ENCODE measurements at places on chromosomes 2 and 18.

DNA sequence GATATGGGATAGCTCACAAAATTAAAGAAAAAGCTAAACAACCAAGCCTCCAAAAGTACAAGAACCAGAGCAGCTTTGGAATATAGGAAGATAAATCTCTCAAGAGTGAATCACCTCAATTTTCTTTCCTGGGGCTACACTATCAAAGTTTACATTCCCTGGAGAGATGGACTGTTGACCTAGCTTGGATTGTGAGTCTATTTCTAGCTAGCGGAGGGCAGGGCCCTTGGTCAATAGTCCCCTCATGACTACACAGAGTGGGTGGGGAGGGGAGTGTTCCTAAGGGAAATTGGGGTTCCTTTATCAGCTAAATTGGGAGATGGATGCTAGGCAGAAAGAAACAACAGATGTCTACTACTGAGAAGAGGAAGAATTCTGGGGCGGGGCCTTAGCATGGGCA lies 29.9 kb upstream of the EIF2AK3 start:
- DNase-seq, result no peak

DNA sequence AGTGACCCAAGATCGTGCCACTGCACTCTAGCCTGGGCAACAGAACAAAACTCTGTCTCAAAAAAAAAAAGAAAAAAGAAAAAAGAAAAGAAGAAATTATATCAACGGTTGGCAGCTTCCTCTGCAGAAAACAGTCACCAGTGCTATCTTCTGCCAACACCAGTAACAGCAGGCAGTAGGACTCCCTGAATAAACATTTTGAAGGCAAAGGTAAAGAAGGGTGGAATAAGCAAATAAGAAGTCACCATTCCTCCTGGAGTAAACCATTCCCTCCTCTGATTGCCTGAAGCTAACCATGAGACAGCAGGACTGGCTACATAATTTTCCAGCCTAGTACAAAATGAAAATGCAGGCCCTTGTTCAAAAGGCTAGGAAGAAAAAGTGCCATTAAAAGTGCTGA lies 9.0 kb upstream of the RNF103 start:
- DNase-seq, result no peak

GRCh38 chr2:225737556-225737955 lies 338.0 kb downstream of the NYAP2 start:
- no peak for DNase-seq

GRCh38 chr2:240230291-240230931 lies 90.0 kb upstream of the OTOS start:
- DNase-seq, result no peak

GRCh38 chr18:80228051-80228848 lies 19.1 kb downstream of the PARD6G start:
- DNase-seq, result no peak

DNA sequence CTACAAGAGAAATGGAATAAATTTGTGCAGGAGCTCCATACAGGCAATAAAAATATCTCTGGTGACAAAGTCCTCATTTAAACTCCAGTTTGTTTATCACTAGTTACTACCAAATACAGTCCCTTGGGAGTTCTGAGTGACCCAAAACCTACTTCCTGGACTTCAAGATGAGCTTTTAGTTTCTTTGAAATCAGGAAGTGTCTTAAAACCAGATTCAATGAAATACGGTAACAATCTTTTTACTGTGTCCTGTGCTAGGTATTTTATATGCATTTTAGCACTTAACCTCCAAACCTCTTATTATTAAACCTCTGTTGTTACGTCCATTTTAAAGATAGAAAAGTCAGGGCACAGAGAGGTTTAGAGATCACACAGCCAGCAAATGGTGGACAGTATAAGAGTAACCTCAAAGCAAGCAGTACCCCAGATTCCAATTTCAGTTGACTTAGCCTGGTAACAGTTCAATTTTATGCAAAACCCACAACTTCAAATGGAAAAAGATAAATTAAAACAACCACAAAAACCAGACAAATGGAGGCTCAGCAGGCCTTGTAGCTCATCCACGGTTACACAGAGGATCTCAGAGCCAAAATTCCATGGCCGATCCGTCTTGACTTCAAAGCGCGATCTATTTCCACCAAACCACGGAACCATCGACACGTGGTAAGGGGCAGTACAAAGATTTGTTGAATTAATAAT lies 1.3 kb upstream of the KCMF1 start:
- DNase-seq, result no peak

GRCh38 chr18:32208023-32208422 lies 18.2 kb downstream of the MEP1B start:
- DNase-seq, result no peak

DNA sequence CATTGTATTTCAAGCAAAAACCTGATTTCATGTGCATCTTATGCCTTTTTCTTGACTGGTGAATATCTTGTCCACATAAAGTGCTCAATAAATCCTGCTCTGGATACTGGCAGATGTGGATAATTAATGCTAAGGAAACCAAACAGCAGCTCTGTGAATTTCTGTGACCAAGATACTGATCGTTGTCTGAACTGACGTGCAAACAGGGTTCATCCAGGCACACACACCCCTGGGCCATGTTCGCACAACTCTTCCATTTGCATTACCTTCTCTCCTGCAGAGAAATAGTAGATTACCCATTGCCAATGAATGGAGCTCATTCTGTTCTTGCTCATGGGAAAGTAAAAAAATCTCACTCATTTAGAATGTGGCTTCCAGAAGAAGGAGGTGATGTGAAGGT lies 316.2 kb upstream of the TRIB2 start:
- no peak for DNase-seq

DNA sequence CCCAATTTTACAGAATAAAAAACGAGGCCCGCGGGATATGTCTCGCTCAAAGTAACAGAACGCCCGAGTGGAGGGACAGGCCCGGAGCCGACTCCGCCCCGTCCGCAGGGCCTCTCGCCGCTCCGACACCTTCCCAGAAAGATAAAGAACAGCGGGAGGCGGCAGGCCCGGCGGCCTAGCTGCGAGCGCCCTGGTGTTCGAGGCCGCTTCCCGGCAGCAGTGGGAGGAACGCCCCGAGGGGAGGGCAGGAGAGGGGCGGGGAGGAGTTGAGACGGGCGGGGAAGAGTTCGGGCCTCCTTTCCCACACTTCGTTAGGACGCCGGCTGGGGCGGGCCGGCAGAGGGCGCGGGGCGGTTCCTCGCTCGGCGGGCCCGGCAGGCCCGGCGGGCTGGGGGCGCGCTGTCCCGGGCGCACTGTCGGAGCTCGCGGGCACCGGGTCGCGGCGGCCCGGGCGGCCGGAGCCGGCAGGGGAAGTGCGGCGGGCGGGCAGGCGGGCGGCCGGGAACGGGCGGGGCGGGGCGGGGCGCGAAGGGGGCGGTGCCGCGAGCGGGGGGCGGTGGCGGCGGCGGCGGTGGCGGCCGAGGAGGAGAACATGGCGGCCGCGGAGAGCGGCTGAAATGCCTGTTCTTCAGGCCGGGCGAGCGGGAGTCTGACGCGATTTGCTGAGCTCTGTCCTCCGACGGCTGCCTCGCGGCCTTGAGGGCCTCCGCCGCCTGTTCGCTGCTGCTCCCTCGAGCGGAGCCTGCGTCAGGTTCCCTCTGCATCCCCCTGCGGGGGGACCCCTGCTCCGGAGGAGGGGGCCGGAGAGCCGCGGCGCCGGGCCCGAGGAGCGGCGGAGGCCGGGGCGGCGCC lies at the start of gene NCOA1:
NCOA1 (plus strand) TSS at position 565 of the 852 bp plus-strand sequence. CDS start 167,424 bp downstream, outside the sequence.
- peak; percentile 84 for DNase-seq

DNA sequence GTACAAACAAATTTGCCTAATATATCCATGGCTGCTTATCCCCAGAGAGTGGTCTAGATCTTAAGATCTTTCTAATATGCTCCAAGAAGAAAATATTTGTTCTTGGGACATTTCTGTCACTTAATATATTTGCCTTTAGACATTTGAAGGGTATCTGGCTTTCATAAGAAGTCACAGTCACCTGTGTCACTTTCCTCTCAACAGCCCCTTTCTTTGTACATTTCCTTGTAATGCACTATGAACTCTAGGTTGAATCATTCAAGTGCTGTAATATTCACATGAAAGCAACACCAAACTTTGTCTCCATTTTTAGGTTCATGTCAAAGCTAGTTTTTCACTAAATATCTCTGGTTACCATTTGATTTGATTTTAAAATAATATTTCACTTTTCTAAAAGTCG lies 41.4 kb upstream of the NABP1 start:
- no peak for DNase-seq

- no peak for DNase-seq
These were observed 7.3 kb upstream of the PRLH start for GRCh38 chr2:237558961-237559641.

GRCh38 chr2:46097714-46098480 lies 199.3 kb upstream of the EPAS1 start:
- no peak for DNase-seq

DNA sequence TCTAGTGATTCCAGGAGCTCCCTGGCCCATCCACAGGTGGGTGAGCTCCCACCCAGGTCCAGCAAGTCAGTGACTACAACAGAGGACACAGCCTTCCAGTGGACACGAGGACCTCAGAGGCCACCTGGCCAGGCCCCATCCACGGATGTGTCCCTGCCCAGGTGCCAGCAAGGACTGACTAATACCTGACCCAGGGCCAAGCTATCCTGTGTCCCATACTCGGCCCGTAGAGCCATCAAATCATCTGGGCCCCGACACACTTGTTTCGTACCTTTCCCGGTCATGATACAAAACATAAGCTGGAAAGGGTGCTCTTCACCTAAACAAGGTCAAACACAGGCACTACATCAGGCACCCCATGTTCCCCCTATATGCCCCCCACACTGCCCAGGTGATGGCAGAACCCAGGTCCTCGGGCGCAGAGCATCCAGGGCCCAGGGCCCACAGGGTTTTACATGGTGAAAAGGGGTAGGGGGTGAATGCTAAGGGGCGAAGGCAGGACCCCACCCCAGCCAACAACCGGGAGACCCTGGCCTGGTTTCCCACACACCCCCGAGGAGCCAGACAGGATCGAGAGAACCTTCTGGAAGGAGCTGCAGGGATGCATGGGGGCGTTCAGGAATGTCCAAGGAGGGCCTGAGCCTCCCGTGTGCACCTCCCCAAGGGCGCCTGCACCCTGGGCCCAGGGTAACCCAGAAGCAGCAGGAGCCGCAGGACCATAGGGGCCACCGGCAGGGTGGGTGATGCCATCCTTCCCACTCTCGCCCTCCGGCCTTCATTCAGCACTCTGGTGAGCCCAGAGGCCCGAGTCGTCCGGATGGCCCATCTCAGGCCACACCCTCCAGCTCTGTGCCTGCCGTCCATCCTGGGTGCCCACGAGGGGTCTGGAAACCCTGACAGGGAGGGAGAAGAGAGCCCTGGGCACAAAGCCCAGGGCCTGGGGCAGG lies 94.3 kb downstream of the HDAC4 start:
- DNase-seq, result no peak

DNA sequence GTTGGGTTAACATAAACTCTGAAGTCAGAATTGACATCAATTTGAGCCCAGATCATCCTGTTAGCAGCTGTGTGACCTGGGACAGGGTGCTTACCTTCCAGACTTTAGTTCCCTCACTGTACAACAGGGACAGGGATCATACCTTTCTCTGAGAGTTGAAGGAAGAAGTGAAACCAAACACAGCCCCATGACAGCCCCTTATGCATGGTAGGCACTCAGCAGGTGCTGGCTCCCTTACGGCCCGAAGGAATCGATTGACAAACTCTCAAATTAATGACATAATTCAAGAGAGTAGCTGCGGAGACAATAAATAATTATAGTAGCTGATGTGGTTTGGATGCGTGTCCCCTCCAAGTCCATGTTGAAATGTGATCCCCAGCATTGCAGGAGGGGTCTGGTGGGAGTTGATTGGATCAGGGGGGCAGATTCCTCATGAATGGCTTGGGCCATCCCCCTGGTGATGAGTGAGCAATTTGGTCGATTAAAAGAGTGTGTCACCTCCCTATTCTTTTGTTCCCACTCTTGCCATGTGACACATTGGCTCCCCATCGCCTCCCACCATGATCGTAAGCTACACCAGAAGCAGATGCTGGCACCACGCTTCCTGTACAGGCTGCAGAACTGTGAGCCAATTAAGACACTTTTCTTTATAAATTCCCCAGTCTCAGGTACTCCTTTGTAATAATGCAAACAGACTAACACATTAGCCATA lies 72.4 kb downstream of the ODC1 start:
- no peak for DNase-seq

DNA sequence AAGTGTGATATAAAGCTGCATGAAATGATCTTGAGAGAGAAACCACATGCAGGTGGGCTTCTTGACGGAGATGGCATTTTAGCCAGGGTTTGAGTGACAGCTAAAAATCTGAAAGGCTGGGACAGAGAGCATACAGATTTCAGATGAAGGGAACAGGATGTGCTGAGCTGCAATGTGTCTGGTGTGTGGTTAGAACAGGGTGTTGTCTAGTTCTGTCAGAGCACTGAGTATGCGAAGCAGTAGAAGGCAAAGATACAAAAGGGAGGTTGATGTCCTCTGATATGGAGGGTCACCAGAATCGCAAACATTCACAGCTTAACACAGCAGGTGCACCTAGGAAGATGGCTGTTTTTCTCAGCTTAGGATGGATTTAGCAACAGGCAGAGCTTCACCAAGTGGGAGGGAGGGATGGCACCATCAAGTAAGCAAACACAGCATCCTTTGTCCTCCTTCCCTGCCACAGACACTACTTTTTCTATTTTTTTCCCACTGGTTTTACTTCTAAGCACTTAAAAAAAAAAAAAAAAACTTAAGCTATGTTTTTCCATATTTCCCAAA lies 182.5 kb downstream of the TMX3 start:
- DNase-seq, result no peak

DNA sequence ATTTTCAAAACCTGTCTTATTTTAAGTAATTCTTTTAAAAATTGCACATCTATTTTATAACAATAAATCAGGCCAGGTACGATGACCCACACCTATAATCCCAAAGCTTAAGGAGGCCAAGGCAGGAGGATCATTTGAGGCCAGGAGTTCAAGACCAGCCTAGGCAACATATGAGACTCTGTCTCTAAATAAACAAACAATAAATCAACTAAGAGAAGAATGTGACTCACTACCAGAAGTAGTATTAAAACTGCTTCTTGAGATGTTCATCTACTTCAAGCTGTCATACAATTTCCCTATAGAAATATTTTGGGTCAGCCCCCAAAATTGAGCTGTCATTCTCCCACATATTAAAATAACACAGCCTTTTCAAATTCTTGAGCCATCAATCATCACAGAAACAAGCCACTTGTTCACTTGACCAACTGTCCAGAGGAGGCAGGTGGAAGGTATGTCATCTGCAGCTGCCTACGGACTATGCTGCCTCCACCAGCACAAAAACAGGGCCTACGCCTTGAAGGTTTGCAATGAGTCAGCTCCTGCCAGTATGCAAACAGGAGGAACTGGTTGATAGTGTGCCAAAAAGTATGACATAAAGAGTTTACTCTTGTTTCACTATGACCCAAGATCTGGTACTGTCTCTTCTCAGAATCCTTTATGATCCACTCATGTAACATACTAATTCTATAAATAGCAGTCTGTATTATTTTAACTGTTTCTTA lies 33.6 kb downstream of the KIDINS220 start:
- no peak for DNase-seq

DNA sequence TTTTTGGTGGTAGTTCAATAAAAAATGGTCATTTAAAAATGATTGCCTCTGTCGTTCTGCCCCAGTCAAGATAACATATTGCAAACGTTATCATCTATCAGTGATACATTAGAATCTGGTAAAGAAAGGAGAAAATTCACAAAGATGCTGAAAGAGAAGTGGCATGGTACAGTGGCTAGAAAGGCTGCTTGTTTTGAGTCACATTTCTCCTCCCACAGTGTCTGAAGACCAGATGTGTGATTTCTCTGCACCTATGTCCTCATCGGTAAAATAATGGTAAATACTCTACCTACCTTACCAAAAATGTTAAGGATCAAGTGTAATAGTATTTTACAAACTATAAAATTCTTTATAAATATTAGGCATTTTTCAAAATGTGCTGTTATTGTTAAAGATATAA lies 76.1 kb upstream of the NOSTRIN start:
- no peak for DNase-seq

- DNase-seq, result no peak
These were observed 20.9 kb upstream of the ROCK2 start for GRCh38 chr2:11365096-11365879.
